ENCODE measurements at places on chromosomes 2 and 18. TPM values are rescaled to one million over a fixed set of nuclear protein-coding genes. Genes with fewer than 3 reads are reported as not detected.
A peak's percentile ranks its signal among the peaks of the same experiment; 100 is the strongest.

DNA sequence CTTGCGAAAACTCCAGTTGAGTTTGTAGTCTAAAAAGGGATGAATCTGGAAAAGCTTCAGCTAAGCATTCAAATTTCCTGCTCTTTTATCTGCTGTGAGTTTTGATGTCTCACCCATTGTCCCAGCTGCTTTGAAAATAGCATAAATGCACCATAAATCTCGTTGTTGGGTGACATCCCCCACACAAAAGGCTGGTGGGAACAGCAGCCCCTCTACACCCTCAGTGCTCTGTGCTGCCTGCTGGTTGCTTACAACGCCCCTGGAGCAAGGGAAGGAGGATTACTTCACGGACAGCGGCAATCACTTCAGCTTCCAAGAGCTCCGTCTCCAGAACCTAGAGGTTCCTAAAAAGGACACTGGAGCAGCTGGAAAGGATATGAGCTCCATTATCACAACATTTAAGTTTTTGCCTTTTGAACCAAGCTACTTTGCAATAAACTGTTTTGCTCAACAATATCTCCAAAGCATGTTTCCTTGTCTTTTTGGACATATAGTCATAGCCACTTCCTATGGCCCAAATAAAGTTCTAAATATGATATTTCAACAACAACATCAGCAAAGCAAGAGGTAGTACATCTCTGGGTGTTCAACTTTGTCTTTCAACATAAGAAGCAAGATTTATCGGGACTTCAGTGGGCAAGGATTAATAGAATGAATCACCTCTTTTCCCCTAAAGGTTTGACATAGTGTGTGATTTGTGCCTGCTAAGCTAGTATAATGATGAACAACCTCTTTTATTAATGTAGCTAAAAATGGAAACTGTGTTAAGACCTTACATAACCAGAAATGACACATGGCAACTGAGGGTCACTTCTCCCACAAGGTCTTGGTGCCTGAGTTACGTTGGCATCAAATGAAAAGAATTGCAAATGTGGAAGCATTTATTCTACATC is 413.5 kb downstream of the TXNL1 start:
- no peak for DNase-seq

DNA sequence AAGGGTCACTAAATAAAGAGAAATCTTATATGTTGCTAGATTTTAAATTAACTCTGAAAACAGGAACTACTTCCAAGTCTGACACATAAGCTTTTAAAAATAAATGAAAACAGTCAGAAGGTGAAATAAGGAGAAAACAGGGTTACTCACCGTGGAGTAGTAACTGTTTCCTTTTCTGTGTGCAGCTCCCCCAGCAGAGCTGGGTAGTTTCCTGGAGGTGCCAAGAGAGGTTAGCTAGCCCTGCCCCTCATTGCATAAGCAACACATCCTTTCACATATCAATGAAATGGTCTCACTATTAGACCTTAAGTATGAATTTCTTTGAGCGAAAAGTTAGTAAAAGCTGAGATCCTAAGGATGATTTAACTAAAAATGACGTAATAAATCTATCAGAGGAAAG is 54.0 kb upstream of the GPR75 start:
- peak; percentile 2 for DNase-seq

GRCh38 chr2:29598978-29599377 is 322.4 kb downstream of the ALK start:
- no peak for DNase-seq

GRCh38 chr18:32919799-32920198 is 147.0 kb upstream of the KLHL14 start:
- DNase-seq, result peak; percentile 68

- DNase-seq, result peak; percentile 51
Measured at GRCh38 chr2:8627019-8627691, 54.7 kb upstream of the ID2 start.

- DNase-seq, result no peak
Measured at GRCh38 chr2:42463570-42463969, 30.2 kb downstream of the KCNG3 start.

DNA sequence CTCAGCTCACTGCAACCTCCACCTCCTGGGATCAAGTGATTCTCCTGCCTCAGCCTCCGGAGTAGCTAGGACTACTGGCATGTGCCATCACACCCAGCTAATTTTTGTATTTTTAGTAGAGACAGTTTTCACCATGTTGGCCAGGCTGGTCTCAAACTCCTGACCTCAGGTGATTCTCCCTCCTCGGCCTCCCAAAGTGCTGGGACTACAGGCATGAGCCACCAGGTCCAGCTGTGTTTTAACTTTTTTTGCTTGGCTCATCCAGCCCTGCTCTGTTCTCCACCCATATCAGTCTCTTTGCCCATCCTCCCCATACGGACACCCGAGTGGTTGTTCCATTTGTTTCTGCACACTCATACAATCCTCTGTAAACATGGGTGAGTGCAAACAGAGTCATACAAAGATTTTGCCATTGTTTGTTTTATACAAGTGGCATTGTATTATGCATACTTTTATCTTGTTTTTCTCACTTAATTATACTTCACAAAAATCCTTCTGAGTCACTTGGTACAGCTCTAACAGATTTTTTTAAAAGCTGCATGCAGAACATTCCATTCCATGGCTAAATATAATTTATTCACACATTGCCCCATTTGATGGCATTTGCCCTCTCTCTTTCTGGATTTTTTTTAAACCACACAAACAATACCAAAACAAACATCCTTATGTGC is 5.3 kb downstream of the APOB start:
- no peak for DNase-seq

DNA sequence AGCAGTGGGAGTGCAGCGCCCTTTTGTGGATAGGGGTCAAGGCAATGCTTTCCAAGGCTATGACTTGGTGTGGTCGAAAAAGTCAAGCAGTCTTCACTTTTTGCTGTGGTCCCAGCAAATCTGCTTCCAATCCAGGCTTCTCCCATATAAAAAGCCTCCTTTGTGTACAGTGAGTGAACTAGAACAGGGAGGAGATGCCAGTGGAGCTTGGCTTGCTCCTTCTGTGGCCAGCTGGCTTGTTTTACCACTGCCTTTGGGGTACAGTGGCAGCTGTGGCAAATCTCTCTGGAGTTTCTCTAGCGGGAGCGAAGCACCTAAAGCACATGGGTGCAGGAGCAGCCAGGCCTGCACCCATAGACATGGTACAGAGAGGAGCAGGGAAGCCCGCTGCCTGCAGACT is 103.5 kb downstream of the MSH2 start:
- DNase-seq, result peak; percentile 4

DNA sequence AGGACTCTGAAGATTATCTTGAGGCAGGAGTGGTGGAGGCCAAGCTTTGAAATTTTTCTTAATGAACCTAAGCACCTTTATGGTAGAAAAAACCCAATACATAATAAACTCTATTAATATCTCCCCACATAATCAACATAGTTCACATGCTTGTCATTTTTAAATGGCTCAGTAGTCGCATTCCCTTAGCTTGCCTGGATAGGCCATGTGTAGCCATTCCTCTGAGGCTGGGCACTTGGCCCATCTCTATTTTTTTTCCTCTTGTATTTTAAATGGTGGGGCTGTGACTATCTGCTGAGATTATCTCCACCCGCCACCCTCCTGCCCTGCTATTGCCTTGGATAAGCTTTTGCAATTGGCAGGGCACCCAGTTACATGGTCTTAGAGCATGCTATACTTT is 143.1 kb downstream of the FHOD3 start:
- DNase-seq, result no peak

DNA sequence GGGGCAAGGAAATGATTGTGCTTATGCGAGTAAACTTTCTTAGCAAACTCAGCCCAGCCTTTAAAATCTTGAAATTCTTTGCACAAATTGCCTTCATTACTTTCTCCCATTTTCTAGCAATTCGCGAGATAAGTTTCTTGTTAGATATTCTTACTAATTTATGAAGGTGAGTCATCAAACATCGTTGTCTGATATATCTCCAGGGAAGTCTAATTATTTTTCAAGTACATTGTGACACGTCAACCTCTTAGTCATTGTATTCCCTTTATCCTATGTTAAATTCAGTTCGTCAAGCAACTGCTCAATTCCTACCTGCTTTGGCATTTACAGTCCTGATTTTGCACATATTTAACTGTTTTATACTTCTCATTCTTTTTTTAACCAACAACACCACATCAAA is 854.5 kb upstream of the CRIM1 start:
- DNase-seq, result no peak

Gene IL36B
- not detected for total RNA-seq

Gene CGREF1
- 1.0 TPM for total RNA-seq

Gene CAVIN2
- total RNA-seq, result not detected

Gene ZNF532
- 71.6 TPM for total RNA-seq

All from H7 (cell line).